ENCODE measurements at places on chromosomes 11 and 22.

- DNase-seq: no peak
Observed at GRCh38 chr11:84590106-84590505, 1037.0 kb downstream of the DLG2 start.

DNA sequence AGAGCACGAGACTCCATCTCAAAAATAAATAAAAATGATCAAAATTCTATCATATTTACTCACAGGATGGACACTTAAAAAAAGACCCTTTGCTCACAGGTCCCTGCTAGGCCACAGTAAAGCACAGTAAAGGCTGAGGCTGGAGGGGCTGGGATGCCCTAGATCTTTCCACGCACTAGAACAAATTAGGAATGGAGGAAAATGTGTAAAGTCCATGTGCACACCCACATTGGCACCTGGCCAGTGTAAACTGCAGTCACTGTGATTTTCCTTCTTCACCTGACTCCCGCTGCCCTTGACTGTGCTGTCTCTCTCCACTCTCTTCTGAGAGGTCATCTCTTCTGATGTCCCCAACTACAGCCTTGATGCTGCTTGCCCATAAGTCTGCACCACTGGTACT lies 195.5 kb downstream of the EFCAB6 start:
- no peak for DNase-seq

DNA sequence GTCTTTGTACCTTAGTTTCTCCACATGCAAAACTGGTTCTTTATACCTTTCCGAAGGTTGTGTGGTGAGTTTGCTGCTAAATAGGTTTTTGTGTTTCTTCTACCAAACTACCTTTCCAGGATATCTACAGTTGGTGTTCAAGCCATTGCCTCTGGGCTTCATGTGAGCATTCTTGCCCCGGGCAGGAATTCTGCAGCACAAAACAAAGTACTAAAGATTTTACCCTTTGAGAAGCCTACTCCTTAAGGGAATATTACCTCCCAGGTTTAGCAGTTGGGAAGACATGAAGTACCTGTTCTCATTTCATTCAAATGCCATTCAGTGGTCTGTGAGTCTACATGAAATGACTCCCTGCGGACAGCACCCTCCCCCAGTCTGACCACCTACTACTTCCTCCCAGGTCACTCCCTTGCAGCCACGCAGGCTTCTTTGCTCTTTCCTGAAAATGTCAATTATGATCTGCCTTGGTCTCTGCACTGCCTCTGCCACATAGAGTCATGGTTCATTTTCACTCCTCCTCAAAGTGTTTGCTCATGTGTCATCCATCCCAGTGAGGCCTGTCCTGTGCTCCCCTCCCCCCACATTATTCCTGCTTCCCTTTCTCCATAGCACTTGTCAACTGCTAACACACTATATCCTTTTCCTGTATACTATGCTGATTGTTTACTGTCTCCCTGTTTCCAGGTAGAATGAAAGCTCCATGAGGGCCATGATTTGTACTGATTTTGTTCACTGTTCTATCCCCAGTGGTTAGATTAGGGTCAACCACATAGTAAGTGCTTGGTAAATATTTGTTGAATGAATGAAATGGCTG lies 36.9 kb downstream of the PACS1 start:
- DNase-seq: peak; percentile 70

- no peak for DNase-seq
Observed at GRCh38 chr11:128515826-128516778, 71.3 kb downstream of the ETS1 start.

DNA sequence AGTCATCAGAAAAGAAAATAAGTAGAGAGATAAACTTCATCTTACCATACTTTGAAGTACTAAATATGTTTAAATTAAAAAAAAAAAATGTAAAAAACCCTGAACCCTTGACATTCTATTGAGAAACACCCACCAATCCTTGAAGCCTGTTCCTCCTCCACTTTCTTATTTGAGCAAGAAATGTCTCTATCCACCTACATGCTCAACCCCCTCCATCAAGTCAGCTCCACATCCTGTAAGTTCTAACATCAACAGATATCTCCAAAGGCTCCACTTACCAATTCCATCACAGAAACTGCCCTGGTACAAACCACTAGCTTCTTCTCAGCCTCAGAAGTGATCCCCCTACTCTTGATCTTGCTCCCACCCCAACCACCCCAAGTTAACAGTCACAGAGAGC lies 32.5 kb upstream of the FAT3 start:
- no peak for DNase-seq

- no peak for DNase-seq
Observed at GRCh38 chr22:29670626-29671025, 49.2 kb upstream of the CABP7 start.
